ENCODE measurements at places on chromosomes 7 and 10. TPM values are rescaled to one million over a fixed set of nuclear protein-coding genes. Genes with fewer than 3 reads are reported as not detected.

Gene ZNF804B
- not detected for total RNA-seq

Gene KCNIP2
- 63.6 TPM for total RNA-seq

Gene TSPAN33
- 13.4 TPM for total RNA-seq

Gene GNG11
- total RNA-seq = 8.4 TPM

Gene ADCYAP1R1
- total RNA-seq = 0.56 TPM

Gene MYH16
- not detected for total RNA-seq

Gene PON2
- 52.5 TPM for total RNA-seq

Gene RHEB
- 127 TPM for total RNA-seq

GRCh38 chr10:103637927-103638557 is 144.5 kb downstream of the NEURL1 start:
- peak; percentile 83 for DNase-seq
- no peaks in the 10 kb centered on the region for H3K36me3 ChIP-seq
- H3K4me3 ChIP-seq = no peak overlapping the region
- no peaks in the 10 kb centered on the region for H3K27me3 ChIP-seq

DNA sequence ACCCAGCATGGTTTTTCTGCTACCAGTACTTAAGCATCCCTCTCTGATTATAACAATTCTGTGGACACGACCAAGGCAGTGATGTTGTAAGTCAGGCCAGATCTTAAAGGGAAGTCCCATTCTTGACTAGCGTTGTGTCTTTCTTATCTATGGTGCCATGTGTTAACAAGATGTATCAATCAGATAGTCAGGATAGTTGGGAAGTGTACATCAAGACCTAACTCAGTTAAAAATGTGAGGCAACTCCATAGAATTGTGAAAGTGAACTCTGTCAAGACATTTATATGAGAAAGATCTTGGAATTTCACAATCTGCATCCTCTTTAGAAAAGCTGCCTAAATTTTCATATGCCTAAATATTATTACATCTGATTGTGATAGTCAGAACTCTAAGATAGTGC is 341.7 kb upstream of the SEMA3D start:
- no peak overlapping the region for H3K27ac ChIP-seq
- DNase-seq = no peak
- no peak overlapping the region for H3K4me3 ChIP-seq
- no peaks in the 10 kb centered on the region for H3K4me1 ChIP-seq
- no peaks in the 10 kb centered on the region for H3K36me3 ChIP-seq

DNA sequence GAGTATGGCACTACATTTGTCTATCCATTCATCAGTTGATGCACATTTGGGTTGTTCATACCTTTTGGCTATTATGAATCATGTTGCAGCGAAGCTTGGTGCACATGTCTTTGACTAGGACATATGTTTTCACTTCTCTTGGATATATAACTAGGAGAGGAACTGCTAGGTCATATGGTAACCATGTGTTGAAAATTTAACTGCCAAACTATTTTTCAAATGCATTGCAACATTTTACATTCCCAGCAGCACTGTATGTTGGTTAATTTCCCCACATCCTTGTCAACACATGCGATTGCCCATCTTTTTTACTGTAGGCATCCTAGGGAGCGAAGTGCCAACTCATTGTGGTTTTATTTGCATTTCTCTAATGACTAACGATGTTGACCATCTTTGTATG is 183.4 kb downstream of the PRKCQ start:
- no peaks in the 10 kb centered on the region for H3K27me3 ChIP-seq
- H3K36me3 ChIP-seq = no peaks in the 10 kb centered on the region
- no peak overlapping the region for H3K27ac ChIP-seq

GRCh38 chr10:12835709-12836108 is 165.8 kb downstream of the CCDC3 start:
- H3K27ac ChIP-seq = no peak overlapping the region
- no peaks in the 10 kb centered on the region for H3K36me3 ChIP-seq
- peaks cover 7% of the 10 kb centered on the region for H3K4me1 ChIP-seq
- no peaks in the 10 kb centered on the region for H3K27me3 ChIP-seq
- no peak overlapping the region for H3K4me3 ChIP-seq
- DNase-seq = no peak

GRCh38 chr10:28551086-28551485 is 18.2 kb downstream of the WAC start:
- no peak overlapping the region for H3K4me3 ChIP-seq
- H3K27ac ChIP-seq = peak overlapping the region; percentile 31
- DNase-seq = no peak
- H3K36me3 ChIP-seq = peaks cover 32% of the 10 kb centered on the region
- H3K27me3 ChIP-seq = no peaks in the 10 kb centered on the region
- H3K4me1 ChIP-seq = peaks cover 40% of the 10 kb centered on the region

GRCh38 chr7:51666751-51667150 is 350.1 kb upstream of the COBL start:
- H3K27ac ChIP-seq = no peak overlapping the region
- H3K36me3 ChIP-seq = no peaks in the 10 kb centered on the region
- DNase-seq = no peak
- H3K4me3 ChIP-seq = no peak overlapping the region
- H3K27me3 ChIP-seq = no peaks in the 10 kb centered on the region

DNA sequence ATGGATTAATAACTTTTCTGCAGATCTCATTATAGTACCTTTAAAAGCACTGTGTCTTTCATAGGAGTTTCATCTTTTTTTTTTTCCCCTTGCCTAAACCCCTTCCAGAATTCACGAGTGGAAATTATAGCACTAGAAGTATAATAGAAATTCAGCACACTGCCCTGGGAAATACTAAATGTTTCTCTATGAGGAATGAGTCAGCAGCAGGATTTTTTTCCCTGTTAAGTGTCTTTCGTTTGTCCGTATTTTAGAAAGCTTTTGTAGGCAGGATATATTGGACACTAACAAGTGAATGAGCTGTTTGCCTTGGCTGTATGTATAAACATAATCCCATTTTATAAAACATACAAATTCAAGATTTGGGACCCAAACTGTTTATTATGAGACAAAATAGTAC is 105.8 kb downstream of the EXOC4 start:
- H3K27me3 ChIP-seq = no peaks in the 10 kb centered on the region
- no peaks in the 10 kb centered on the region for H3K4me1 ChIP-seq
- no peak overlapping the region for H3K4me3 ChIP-seq
- DNase-seq = no peak
- no peaks in the 10 kb centered on the region for H3K36me3 ChIP-seq

DNA sequence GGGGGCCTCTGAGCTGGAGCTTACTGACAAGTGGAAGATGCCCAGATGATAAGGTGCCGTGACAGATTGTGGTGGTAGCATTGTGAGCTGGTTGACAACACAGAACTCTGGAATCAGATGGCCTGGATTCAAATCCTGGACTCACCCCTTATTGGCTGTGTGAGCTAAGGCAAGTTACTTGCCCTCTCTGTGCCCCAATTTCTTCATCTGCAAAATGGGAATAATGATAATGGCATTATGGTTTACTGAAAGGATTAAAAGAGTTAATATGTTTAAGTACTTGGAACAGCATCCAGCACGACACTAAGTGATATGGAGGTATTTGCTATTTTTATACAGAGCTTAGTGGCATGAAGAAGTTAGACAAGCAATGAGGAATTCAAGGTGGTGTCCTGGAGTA is 465.9 kb upstream of the GALNT17 start:
- no peak overlapping the region for H3K27ac ChIP-seq
- H3K4me1 ChIP-seq = peaks cover 26% of the 10 kb centered on the region
- H3K36me3 ChIP-seq = no peaks in the 10 kb centered on the region
- no peak overlapping the region for H3K4me3 ChIP-seq
- DNase-seq = no peak
- no peaks in the 10 kb centered on the region for H3K27me3 ChIP-seq

DNA sequence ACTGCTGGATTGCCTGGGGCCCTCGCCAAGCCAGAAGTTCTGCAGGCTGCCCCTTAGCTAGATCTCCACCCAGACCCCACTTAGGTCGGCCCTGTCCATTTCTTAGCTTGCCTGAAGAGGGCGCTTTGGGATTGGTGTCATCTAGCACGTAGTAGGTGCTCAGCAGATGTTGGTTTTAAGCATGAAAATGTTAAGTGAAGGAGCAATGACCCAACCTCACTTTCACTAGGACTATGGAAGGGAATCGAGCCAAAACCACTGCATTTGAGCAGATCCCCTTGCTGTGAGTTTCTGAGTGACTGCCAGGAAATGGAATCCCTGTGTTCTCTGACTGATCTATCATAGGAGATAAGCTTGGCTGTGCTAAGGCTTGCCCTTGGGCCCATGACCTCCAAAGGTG is 131.7 kb upstream of the EEPD1 start:
- H3K4me3 ChIP-seq = no peak overlapping the region
- H3K36me3 ChIP-seq = no peaks in the 10 kb centered on the region
- no peaks in the 10 kb centered on the region for H3K4me1 ChIP-seq
- no peak overlapping the region for H3K27ac ChIP-seq

DNA sequence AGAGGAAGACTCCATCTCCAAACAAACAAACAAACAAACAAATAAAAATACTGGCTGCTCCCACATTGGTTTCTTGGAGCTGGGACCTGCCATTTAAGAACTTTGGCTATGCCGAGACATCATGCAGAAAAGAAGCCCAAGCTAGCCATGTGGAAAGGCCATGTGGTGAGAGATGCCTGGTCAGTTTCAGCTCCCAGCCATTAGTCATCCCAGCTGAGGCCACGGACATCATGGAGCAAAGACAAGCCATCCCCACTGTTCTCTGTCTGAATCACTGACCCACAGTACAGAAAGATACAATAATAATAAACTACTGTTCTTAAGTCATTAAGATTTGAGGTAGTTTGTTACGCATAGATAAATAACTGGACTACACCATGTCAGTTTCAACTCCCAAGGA is 70.0 kb upstream of the PCBD1 start:
- H3K27ac ChIP-seq = no peak overlapping the region
- H3K4me1 ChIP-seq = no peaks in the 10 kb centered on the region
- no peaks in the 10 kb centered on the region for H3K27me3 ChIP-seq
- no peak for DNase-seq

GRCh38 chr10:10730471-10731043 is 287.1 kb upstream of the CELF2 start:
- no peak overlapping the region for H3K4me3 ChIP-seq
- H3K36me3 ChIP-seq = no peaks in the 10 kb centered on the region
- H3K27me3 ChIP-seq = no peaks in the 10 kb centered on the region
- no peak for DNase-seq
- H3K27ac ChIP-seq = no peak overlapping the region

DNA sequence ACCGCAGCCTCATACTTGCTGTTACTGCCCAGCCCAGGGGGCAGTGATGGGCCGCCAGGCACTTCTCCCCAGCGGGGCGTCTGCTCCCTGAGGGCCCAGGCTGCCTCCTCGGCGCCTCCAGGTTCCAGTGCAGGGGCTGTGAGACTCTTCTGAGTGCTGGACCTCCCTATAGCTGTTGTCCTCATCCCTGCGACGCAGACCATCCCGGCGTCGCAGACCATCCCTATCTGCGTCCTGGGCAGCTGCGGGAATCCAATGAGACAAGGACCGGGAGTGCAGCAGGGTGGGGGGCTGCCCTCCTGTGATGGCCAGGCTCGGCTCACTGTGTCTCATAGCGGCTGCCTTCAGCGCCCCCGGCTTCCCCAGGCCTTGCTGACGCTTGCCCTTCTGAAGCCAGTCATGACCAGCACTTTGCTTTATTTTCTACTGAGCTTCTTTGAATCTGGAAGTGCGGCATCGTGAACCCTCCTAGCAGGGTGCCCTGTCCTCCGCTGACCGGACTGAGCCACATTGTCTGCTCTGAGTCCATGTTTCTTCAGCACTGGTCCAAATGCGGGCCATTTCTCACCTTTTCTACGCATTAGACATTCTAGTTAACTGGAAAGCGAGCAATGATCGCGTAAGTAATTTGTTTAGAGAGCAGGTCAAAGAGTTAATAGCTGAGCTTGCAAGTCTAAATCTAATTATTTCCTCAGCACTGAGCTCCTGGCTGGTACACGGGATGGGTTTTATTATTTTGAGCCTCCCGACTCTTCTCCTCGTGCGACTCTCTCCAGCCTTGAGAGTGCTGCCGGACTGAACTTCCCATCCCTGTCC is 339.5 kb downstream of the WDR37 start:
- DNase-seq = no peak
- no peaks in the 10 kb centered on the region for H3K36me3 ChIP-seq
- H3K27ac ChIP-seq = no peak overlapping the region
- H3K4me1 ChIP-seq = peaks cover 16% of the 10 kb centered on the region
- H3K27me3 ChIP-seq = no peaks in the 10 kb centered on the region

DNA sequence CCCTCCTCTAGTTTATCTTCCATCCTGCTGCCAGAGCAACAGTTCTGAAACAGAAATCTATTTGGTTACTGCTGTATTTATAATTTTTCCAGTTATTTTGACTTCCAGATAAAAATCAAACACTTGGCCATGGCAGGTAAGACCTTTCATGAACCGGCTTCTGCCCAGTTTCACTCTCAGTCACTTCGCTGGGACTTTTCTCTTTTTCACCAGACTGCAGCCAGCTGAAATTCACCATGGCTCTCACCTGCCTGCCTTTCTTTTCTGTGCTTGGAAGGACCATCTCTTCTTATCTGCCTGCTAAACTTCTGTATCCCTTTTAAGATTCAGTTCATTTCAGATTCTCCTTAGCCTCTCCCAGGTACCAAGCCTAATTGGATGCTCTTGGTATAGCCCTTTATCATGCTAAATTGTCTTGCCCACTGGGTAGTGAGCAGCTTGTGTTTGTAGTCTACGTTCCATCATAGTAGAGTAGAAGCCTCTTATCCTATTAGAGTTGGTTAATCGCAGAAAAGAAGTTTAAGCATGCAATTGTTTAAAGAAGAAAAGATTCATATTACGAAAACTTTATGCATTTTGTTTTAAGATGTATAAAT is 71.7 kb downstream of the TAF3 start:
- no peaks in the 10 kb centered on the region for H3K27me3 ChIP-seq
- peaks cover 7% of the 10 kb centered on the region for H3K4me1 ChIP-seq
- H3K36me3 ChIP-seq = no peaks in the 10 kb centered on the region
- H3K27ac ChIP-seq = no peak overlapping the region
- DNase-seq = no peak
- H3K4me3 ChIP-seq = no peak overlapping the region

GRCh38 chr7:32511791-32512190 is 16.5 kb downstream of the AVL9 start:
- H3K36me3 ChIP-seq = no peaks in the 10 kb centered on the region
- no peaks in the 10 kb centered on the region for H3K4me1 ChIP-seq
- no peak overlapping the region for H3K27ac ChIP-seq
- no peaks in the 10 kb centered on the region for H3K27me3 ChIP-seq

- no peak overlapping the region for H3K4me3 ChIP-seq
- H3K27me3 ChIP-seq = no peaks in the 10 kb centered on the region
- H3K27ac ChIP-seq = no peak overlapping the region
- no peaks in the 10 kb centered on the region for H3K4me1 ChIP-seq
Measured at GRCh38 chr7:134828361-134828760, 48.9 kb downstream of the CALD1 start.

DNA sequence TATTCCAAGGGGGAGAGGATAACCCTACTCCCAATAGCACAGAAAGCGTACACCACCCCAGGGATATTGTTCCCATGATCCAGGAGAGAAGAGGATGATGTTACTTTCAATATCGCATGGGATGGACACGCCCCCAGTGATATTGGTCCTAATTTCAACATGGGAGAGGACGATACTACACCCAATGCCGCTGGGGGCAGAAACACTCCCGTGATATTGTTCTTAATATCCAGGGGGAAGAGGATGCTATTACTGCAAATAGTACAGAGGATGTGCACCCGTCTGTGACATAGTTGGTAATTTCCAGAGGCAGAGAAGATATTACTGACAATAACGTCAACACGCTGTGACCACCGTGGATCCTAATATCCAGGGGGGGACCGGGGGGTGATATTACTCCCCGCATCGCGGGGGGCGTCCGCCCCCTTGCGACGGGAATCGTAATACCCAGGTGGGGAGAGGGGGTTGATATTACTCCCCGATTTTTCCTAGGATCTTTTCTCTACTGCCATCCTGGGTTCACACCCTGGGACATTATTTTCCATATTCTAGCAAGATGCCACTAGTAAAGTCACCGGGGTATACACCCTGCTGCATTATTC is 16.6 kb downstream of the MEIG1 start:
- no peak for DNase-seq
- H3K4me1 ChIP-seq = no peaks in the 10 kb centered on the region
- H3K4me3 ChIP-seq = no peak overlapping the region
- H3K27ac ChIP-seq = no peak overlapping the region

Measured in cardiac muscle cell (in vitro differentiated cells and primary cell).